ENCODE measurements at places on chromosomes 1 and 21.
A peak's percentile ranks its signal among the peaks of the same experiment; 100 is the strongest.

DNA sequence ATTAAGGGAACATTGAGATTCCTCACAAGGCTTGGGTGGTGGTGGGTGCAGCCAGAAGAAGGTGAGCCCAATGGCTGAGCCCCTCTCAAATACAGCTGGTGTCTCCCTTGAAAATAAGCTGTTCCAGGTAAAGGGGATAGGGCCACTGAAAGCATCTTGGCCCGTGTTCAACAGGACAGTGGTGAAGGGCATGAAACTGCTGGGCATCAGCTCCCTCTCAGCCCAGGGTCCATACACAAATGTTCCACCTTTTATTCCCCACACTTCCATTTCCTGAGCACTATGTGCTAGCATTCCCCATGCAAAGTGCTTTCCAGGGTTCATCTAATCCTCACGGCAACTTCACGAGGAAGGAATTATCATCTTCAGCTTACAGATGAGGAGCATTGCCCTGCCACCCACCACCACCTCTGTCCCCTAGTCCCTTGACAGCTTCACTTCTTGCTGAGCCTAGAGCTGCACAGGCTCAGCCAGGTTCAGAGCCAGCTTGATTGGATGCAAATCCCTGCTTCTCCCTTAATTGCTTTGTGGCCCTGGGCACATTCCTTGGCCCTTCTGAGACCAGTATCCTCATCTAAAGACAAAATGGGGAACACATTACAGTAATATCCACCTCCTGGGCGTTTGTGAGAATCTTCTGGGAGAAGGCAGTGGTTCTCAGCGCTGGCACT is 9.6 kb downstream of the TAGLN2 start:
- no peak for DNase-seq

GRCh38 chr1:100869996-100870395 is 24.6 kb downstream of the EXTL2 start:
- no peak for DNase-seq

DNA sequence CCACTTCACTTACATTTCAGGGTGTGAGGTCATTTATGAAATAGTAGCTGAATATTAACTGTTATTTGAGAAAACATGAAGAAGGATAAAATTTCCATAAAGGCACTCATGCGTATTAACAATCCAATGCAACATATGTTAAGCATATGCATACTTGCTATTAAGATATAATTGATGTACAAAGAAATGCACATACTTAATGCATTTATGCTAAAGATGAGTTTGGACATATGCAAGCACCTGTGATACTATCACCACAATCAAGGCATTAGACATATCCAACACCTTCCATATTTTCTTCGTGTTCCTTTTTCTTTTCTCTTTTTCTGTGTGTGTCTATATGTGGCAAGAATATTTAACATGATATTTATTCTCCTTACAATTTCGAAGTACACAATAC is 464.8 kb upstream of the BRINP3 start:
- DNase-seq, result no peak

DNA sequence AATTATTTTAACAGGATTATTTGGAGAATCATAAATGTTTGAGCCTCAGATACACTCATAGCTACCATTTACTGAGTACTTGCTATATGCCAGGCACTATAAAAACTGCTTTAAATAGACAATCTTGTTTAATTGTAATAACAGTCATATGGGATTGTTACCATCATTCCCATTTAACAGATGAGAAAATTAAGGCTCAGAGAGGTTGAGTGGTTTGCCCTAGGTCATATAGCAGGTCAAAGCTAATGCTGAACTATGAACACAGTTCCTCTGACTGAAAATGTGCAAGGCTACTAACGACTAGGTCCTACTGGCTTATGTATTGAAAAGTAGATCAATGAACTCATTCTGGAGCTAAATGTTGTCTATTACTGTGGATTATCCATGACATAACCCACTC is 63.4 kb downstream of the DDR2 start:
- no peak for DNase-seq

- peak; percentile 79 for DNase-seq
Measured at GRCh38 chr1:94602316-94602715, 60.8 kb upstream of the F3 start.

- no peak for DNase-seq
Measured at GRCh38 chr1:157181790-157182189, 43.6 kb upstream of the ETV3 start.

GRCh38 chr21:44994047-44994694 is 54.3 kb downstream of the SLX9 start:
- no peak for DNase-seq

- DNase-seq, result no peak
Measured at GRCh38 chr1:167304165-167304564, 83.5 kb downstream of the POU2F1 start.

GRCh38 chr1:23667411-23667810 is 24.2 kb upstream of the RPL11 start:
- DNase-seq, result no peak

DNA sequence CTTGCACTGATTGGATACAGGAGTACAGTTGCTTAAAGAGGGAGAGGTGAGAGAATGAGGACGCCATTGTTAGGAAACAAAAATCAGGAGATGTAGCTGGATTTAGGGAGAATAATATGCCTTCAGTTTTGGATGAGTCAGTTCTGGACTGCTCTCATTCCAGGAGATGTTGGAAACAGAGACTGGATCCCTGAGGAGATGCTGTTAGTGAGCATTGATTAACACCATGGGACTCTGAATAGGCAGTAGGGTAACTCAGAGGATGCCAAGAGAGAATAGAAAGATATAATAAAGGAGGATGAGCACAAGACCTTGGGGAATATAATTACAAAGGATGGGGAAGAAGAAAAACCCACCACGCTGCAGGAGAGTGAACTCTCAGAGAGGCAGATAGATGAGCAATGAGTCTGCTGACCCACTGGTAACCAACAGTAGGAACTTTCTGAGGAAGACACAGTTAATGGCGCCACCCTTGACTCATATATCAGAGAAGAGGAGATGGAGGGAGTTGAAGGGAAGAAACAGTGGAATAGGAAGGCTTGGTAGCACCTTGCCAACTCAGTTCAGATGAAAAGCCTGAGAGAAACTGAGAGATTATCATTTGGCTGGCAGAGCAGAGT is 10.5 kb downstream of the KCNJ15 start:
- peak; percentile 44 for DNase-seq

DNA sequence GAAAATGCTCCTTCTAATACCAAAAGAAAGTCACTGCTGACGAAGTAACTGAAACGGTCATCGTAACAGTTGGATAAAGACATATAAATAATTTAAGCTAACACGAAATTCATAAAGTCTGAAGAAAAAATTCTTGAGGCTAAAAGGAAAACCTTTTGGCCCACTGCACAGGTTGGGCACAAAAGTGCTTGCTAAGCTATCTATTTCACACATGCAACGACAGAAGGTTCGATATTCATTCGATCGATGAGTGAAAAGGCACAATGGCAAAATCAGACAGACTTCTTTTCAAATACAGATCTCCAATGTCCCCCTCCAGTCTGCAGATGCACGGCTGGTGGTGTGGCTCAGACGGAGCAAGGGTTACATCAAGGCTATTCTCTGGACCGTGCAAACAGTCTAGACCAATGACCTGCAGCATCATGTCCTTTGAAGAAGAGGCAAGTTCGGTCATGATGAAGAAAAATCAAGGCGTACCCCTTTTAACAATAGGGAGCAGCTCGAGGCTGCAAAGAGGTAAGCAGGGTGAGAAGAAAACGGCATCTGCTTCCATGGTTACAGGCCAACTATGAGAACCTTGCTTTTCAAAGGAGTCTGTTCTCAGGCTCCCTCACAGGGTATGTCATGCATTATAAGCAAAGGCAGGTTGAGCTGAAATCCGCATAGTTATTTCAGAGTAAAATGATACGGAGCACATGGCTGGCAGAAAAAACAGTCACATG is 579.6 kb downstream of the USP25 start:
- no peak for DNase-seq

DNA sequence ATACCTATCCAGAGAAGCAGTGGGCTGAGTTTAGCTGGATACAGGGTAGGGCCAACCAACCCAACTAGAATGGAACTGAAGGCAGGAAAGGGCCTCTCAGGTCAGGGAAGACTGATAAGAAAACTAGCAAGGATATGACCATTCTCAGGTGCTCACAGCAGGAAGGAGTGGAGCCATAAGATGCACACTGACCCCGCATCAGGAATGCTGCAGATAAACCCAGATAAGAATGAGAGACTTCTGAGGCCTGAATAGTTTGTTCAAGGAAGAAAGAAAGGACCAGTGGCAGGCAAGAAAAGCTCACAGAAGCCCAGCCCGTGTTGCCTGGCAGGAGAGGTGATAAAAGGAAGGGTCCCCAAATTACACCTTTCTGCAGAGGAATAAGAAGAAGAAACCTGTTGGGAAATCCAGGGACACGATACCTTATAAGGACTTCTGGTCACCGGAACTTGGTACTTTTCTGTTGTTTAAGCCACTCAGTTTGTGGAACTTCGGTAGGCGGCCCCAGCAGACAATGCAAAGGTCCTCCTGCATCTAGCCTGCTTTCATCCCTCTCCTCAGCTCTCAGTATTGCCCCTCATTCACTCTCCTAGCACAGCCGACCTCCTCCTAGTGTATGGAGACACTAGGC is 58.9 kb downstream of the ATP1A1 start:
- no peak for DNase-seq

- no peak for DNase-seq
Measured at GRCh38 chr1:22331618-22332423, 119.8 kb upstream of the ZBTB40 start.

- DNase-seq, result no peak
Measured at GRCh38 chr1:193519922-193520321, 333.5 kb upstream of the B3GALT2 start.

DNA sequence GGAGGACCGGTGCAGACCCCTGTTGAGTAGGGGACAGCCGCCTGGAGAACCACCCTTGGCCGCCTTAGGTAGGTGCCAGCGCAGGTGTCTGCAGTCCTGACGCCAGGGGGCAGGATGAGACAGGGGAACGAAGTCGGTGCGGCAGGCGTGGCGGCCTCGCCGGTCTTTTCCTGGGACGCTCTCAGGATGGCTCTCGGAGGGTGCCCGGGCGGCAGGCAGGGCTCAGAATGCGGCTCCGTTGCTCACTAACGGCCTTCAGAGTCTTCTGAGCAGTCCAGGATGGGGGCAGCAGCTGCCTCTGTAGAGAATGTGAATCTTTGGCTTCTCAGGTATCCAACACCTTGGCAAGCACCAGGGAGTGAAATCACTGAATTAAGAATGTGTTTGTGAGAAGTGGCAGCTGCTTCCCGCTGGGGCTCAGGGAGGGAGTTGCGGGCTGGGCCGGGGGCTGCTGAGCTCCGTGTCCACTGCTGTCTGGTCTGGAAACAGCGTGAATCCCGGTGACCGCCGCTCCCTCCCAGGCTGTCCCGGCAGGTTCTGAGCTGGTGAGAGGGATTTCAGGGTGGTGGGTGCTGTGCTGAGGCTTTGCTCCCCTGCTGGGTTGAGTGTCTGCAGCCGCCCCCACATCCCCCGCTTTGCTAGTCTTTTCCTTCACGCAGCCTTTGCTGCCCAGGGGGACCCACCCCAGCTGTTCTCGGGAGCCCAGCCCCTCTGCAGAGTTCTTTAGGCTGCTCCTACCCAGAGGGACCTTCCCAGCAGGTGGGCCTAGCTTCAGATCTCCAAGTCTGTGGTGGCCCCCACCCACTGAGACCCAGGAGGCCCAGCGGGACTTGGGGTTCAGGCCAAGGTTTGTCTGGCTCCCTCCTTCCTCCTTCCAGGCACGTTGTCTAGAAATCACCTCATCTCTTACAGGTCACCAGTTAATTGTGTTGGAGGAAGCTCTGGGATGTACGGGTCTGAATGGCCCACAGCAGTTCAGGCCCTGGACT is 11.1 kb upstream of the C1orf174 start:
- peak; percentile 20 for DNase-seq

DNA sequence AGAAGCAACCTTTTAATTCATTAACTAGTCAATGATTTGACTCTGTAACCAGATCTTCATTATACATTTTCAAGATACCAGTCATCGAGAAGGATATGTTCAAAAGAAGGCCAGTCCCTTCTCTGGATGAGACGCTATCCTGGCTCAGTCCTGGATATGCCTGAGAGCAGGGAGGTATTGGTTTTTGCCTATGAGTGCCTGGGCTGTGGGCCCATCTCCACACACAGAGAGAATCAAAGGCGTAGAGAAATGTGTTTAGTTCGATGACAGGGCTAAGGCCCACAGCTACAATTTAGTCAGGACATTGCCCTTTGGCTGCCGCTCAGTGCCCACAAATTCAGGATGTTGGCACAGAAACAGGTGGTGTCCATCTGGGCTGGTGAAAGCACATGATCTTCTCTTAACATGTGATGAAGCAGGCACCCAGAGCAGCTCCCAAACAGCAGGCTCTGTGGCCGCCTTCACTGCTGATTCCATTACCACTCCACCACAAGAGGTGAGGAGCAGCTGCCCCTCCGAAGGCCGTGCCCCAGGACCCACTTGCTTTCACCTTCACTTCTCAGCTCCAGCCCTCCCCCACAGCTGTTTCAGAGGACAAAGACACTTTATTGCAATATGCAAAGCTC is 24.7 kb downstream of the ACKR1 start:
- no peak for DNase-seq

DNA sequence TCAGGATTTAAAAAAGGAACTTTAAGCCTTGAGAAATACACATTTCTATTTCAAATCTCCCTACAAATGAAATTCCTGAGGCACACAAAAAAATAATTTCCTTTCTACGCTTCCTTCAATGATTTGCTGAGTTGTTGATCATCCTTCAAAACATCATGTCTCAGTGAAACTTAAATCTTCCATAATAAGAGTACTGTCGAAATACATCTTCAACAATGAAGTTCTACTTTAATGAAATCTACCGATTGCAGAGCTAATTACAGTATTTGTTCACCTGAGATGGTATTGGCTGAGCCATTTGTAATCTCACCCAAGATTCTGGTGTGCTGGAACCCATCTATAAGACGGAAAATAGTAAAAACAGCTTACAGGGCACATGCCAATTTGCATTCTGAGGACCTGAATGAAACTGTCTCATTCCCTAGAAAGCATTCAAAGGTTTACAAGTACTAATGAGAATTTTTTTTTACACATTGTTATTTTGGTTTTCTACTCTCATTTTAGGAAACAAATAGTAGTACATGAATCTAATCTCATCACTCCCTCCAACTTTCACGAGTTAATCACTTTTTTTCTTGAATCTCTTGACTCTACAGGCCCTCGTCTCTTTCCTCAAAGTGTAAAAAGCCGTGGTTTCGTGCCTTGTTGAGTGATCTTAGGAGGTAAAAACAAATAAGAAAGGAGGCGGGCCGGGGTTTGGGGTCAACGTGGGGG is 1.1 kb downstream of the CHML start:
- DNase-seq, result peak; percentile 3

Measured in inflammatory macrophage (primary cell).